T follicular helper cell (primary cell): ENCODE measurements at places on chromosomes 7 and 10.
A peak's percentile ranks its signal among the peaks of the same experiment; 100 is the strongest.

GRCh38 chr10:48456361-48456804, 148.5 kb downstream of the ARHGAP22 start:
- DNase-seq: no peak

DNA sequence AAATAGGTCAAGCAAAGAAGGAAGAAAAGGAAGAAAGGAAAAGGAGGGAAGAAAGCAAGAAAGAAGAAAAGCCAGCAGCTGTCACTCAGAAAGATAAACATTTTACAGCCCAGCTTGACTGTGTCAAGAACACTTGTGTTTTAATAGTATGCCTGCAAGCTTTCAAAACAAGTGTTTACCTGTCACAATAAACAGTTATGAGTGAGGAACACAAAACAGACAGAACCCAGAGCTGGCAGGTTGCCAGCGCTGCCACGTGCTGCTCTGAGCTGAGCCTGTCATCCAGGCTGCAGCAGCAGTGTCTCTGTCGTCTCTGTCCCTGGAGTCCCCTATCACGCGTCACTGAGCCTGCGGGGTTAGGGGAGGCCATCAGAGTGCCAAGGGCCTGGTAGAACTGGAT, 827.6 kb upstream of the AUTS2 start:
- no peak for DNase-seq

- DNase-seq: no peak
Observed at GRCh38 chr7:13724977-13725566, 264.4 kb downstream of the ETV1 start.

GRCh38 chr7:150502519-150502918, 12.2 kb upstream of the GIMAP7 start:
- no peak for DNase-seq

GRCh38 chr7:121994625-121995410, 121.9 kb downstream of the PTPRZ1 start:
- DNase-seq: peak; percentile 5

DNA sequence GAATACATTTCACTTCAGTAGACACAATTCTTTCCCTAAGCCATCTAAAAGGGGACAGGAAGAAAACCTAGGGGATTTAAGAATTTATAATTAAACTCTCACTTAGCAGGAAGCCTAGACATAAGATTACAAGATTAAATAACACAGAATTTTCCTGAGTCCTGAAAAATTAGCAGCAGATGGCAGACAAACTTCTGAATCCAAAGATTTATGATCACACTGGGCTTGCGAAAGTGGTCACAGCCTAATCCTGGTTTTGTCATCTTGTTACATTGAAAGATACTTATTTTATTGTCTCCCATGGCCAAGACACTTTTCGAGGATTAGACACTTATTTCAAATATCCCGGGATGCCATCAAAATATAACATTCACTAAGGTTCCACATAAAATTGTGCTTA, 2.9 kb downstream of the ERLIN1 start:
- no peak for DNase-seq

DNA sequence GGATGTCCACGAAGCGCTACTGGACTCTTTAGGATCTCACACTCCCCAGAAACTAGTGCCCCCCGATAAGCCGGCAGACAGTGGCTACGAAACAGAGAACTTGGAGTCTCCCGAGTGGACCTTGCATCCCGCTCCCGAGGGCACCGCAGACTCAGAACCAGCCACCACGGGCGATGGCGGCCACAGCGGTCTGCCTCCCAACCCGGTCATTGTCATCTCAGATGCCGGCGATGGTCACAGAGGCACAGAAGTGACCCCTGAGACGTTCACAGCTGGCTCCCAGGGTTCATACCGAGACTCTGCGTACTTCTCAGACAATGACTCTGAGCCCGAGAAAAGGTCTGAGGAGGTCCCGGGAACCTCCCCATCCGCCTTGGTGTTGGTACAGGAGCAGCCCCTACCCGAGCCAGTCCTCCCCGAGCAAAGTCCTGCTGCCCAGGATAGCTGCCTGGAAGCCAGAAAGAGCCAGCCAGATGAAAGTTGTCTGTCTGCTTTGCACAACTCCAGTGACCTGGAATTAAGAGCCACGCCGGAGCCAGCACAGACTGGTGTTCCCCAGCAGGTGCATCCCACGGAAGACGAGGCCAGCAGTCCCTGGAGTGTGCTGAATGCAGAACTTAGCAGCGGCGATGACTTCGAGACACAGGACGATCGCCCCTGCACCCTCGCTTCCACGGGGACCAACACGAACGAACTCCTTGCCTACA, 17.6 kb upstream of the BHLHA15 start:
- DNase-seq: no peak

GRCh38 chr7:110548372-110548771, 542.6 kb upstream of the LRRN3 start:
- no peak for DNase-seq

DNA sequence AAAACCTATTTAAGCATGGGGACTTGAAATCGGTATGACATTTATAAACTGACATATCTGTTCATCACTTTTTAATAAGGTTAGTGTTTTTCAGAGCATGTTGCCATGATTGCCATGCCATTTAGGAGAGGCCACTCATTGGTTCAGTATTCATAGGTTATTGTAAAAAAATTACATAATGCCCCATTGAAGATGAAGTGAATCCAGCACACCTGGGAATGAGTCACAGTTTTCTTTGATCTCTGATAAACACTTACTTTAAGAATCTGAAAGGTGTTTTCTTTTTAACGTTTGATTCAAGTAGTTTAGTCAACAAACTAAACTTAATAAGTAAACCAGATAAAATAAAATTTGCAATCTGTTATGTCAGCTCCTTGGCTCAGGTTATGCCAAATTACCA, 278.3 kb downstream of the ARL4A start:
- DNase-seq: no peak

GRCh38 chr10:14124941-14125340, 205.8 kb downstream of the FRMD4A start:
- no peak for DNase-seq

DNA sequence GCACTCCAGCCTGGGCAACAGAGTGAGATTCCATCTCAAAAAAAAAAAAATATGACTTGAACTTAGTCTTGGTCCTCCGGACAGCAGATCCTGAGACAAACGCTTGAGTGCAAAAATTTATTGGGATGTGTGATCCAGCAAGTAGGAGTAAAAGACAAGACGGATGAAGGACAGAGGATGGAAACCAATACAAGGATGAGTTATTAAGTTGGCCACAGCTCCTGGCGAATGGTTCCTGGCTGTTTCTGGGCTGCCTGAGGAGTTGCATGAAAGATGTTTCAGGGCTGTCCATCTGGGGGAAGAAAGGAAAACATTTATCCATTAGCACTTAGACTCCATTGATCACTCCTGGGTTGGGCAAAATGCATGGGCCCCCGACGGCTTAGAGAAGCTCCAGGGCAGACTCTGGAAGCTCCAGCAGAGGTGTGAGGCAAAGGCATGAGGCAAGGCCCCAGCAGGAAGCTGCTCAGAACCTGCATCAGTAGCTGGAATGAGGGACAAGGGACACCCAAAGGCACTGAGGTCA, 98.3 kb upstream of the ZNF438 start:
- DNase-seq: no peak

GRCh38 chr7:4281231-4281993, 400.7 kb upstream of the FOXK1 start:
- DNase-seq: no peak

DNA sequence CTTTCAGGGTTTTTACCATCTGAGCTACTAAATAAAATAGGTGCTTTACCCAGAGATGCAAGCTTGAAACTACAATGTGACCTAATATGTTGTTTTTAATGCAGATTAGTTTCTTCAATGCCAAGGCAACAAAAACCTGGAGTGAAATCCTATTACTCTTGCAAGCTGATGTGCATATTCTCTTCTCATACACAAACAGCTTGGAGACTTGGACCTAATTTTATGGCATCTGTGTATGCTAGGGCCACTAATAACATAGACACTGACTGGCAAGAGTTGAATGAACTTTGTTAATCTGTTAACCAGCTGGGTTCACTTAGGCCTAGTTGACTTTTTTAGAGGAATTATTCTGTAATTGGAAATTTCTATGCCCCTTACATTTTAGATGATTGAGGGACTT, 23.4 kb upstream of the SMIM30 start:
- no peak for DNase-seq

DNA sequence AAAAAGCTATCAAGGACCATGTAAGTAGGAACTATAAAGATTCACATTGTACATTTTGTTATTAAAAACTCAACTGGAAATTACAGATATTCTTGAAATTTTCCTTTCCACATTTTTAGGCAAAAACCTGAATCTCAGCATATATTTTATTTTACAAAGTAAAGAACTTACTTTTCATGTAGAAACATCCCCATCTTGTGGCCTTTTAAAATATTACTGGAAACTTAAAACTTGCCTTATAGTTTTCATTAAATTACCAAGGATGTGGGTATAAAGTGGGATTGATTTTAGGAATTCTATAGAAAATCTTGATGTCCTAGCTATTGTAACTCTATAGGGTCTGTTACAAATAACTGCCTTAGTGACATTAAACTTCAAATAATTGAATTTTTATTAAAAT, 10.6 kb downstream of the DBF4 start:
- no peak for DNase-seq

- DNase-seq: no peak
Observed at GRCh38 chr10:62076891-62077290, 175.4 kb downstream of the ARID5B start.

GRCh38 chr7:132141109-132141508, 435.2 kb downstream of the PLXNA4 start:
- DNase-seq: no peak

DNA sequence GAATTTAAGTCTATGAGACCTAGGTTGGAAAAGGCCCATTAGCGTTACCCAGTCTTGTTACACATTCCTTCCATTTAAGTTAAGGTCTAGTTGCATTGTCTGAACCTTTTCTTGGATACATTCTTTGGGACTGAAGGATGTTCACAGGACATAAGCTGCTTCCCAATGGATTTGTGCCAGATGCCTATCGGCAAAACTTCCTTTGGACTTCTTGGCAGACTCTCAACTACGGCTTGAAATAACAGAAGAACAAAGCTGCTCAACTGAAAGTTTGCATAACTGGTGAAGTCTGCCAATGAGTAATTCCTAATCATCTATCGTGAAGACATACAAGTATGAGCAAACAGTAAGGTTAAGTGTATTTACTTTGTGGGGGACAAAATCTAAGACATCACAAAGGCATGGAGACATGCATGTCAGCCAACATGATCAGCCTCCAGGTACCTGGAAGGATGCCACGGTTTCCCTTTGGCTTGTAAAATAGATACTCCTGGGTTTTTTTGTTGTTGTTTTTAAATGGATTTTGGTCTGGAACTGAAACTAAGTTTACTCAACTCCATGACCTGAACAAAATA, 35.4 kb downstream of the MALSU1 start:
- DNase-seq: no peak

- DNase-seq: no peak
Observed at GRCh38 chr7:134718211-134718875, 61.1 kb upstream of the CALD1 start.

GRCh38 chr10:102948786-102949185, 30.7 kb downstream of the CNNM2 start:
- DNase-seq: no peak

GRCh38 chr7:157429001-157429679, 92.3 kb downstream of the DNAJB6 start:
- DNase-seq: no peak

DNA sequence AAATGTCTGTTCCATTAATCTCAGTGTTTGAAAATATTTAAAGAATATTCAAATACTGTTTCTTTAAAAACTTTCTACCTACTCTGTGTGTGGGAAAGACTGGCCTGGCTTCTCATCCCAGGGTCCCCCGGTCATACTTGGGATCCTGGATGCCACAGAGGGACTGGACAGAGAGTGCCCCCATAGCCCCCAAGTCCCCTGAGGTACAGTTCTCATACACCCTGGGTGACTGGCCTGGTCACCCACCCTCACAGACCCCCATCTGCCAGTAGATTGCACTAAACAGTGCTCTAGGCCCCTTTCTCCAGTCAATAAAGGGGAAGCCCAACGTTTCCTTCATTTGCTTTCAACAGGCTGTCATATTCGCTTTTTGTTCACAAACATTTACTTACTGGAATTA, 3.0 kb downstream of the TMEM273 start:
- DNase-seq: no peak

DNA sequence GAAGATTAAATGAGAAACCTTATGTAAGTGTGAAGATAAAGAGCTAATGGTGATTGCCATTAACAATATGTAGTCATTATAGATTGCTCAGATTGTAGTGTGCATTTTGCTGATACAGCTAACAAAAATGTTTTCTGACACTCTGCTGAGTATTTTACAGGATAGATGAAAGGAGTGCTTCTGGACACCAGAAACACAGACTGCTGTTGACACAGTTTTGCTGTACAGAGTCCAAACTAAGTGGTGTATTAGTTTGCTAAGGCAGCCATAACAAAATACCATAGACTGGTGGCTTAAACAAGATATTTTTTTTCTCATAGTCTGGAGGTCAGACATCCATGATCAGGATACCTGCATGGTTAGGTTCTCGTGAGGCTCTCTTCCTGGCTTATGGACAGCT, 2.2 kb downstream of the SMC3 start:
- DNase-seq: no peak

- no peak for DNase-seq
Observed at GRCh38 chr7:69464035-69464434, 134.2 kb upstream of the AUTS2 start.

DNA sequence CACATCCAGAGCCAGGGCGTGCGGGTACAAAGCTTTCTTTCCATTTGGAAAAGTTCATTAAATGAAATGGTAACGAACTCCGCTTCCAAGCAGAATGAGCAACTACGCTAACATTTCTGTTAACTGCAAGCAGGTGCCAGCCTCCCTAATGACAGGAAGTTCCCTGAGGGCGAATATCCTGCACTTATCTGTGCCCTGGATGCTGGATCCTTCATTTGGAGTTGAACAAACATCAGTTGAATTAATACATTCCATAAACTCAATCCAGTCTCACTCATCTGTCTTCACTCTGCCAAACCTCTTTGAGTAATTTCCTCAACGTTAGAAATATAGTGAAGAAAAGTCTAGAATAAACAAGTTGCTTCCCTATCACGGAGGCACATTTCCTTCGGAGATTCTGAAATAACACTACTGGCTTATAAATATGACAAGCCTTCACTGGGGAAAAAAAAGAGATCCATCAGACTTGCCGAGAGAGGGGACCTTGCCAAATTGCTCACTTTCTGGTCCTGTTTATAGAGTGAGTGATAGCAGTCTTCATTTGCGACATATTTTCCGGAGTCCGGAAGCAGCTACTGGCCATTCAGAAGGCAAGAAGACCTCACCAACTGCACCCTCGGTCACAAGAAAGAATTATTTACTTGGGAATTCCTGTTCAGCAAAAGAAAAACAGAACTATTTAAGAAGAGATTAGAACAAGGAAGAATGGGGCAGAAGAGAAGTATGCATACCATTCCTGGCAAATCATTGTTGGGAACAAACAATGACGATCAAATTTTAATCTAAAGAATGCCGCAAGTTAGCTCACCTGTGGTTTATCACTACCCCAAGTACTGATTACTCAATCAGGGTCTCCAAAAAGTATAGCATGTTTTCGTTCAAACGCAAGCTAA, 196.4 kb downstream of the FAM107B start:
- no peak for DNase-seq

- DNase-seq: no peak
Observed at GRCh38 chr7:67619175-67619574, 622.5 kb downstream of the TYW1 start.

GRCh38 chr10:49593998-49594397, 16.1 kb upstream of the SLC18A3 start:
- no peak for DNase-seq
